ENCODE measurements at places on chromosomes 5 and 9.

- no peak for DNase-seq
These were observed 484.0 kb downstream of the ZNF608 start for GRCh38 chr5:124262470-124262869.

DNA sequence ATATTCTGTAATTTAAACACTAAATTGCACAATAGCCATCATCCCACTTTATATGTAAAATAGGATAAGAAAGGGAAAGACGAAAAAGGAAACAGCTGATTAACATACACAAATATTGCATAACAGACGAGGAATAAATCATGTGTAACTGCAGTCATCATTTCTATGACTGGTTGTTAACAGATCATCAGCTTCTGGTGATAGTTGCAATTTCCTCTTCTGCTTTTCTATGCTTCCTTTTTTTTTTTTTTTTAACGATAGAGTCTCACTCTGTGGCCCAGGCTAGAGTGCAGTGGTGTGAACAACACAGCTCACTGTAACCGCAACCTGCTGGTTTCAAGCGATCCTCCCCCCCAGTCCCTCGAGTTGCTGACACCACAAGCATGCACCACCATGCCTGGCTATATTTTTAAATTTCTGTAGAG is 22.5 kb upstream of the JAKMIP2 start:
- DNase-seq: peak; percentile 52

DNA sequence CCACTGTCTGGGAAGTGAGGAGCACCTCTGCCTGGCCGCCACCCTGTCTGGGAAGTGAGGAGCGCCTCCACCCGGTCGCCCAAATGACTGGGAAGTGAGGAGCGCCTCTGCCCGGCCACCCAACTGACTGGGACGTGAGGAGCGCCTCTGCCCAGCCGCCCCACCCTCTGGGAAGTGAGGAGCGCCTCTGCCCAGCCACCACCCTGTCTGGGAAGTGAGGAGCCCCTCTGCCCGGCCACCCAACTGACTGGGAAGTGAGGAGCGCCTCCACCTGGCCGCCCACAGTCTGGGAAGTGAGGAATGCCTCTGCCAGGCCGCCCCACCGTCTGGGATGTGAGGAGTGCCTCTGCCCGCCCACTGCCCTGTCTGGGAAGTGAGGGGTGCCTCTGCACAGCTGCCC is 32.9 kb downstream of the SAXO1 start:
- no peak for DNase-seq

DNA sequence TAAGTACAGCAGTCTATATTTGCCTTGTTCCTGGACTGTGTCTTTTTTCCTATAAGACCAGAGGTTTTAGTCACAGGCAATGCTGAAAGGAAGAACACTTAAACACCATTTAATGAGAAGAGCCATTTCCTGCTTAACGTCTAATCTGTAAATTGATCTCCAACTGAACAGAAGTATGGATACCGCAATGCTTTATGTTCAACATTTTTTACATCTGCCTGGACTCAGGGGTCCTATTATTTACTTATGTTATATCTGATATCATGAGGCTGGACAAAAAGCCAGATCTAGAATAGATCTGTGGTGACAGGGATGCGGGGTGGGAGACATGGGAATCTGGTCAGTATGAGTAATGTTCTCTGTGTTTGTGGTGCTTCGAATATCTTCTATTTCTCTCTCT is 334.6 kb upstream of the MPDZ start:
- no peak for DNase-seq

- no peak for DNase-seq
These were observed 48.5 kb downstream of the NEK6 start for GRCh38 chr9:124306098-124306735.

DNA sequence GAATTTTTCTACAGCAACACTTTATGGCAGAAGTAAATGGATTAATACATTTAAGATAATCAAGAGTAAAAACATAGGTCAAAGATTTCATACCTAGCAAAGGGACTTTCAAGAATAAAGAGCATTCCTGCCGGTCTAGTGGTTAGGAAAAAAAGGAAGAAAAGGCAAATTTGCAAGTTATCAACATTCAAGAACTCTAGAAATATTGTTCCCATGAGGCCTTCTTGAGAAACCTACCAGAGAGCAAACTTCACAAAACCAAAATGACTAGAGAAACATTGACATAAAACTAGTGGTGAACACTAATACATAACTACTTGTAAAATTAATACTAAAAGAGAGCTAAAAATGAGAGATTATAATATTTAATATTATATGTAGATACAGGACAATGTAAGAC is 320.2 kb upstream of the RGMB start:
- DNase-seq: no peak

GRCh38 chr5:29796013-29796412 is 1397.5 kb upstream of the CDH6 start:
- DNase-seq: no peak

DNA sequence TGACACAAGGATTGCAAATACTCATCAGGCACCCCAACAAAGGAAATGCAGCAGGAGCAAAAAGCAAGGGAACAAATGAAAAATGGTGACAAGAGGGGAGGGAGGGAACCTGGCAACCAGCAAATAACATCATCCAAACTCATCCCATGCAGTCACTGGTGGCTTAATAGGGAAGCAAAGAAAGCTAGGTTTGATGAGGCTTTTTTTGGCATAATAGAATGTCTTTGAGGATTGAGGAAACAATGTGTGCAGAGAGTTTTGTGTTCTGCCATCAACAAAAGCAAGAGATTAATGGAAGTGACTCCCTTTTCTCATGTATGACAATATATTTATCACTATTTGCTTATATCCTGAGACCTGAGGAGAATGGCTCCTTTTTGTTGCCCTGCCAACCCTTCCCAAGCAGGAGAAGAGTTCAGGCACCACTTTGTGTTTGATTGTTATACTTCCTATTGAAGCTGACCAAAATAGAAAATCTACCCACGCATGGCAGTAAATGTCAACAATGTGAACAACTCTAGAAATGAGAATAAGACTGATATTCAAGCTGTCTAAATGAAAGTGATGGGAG is 375.7 kb downstream of the CAAP1 start:
- DNase-seq: no peak

- DNase-seq: peak; percentile 34
These were observed 31.4 kb upstream of the ANKRD55 start for GRCh38 chr5:56264417-56265025.

DNA sequence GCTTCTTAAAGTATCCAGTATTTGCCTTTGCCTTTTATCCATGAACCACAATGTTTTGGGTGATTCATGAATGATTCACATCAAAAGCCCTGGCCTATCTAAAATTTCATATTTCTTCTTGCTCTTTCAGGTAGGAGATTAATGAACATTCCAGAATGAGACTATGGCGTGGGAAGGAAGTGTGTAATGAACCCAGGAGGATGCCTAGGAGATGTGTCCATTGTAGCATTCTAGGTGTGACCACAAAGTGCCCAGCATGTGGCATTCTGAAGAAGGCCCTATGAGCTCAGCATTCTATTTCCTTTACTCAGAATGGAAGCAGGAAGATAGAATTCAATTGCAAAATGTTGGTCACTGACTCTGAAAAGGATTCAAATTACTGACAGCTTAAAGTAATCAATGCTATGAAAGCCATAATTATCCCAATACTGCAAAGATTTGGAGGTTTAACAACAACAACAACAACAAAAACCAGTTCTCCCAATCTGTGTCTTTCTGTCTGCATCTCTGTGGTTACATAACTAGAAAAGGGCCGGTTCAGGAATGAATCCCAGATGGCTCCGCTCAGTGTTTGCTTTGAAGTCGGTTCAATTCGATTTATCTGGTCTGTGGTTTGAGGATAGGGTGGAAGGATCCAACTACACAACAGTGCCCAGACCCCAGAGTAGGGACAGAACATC is 126.7 kb downstream of the FOXD1 start:
- DNase-seq: no peak

GRCh38 chr5:76163111-76163628 is 80.0 kb downstream of the SV2C start:
- no peak for DNase-seq
